ENCODE measurements at places on chromosomes 11 and 22. TPM values are rescaled to one million over a fixed set of nuclear protein-coding genes. Genes with fewer than 3 reads are reported as not detected.

GRCh38 chr11:126115127-126115495 is 52.4 kb upstream of the CDON start:
- DNase-seq, result no peak

Gene MUC6
- not detected for total RNA-seq

GRCh38 chr11:18369398-18369797 is 25.0 kb upstream of the LDHA start:
- DNase-seq, result no peak

Gene MS4A7
- not detected for total RNA-seq

Gene TYMP
- total RNA-seq, result 24.9 TPM

Gene OTOG
- total RNA-seq, result not detected

DNA sequence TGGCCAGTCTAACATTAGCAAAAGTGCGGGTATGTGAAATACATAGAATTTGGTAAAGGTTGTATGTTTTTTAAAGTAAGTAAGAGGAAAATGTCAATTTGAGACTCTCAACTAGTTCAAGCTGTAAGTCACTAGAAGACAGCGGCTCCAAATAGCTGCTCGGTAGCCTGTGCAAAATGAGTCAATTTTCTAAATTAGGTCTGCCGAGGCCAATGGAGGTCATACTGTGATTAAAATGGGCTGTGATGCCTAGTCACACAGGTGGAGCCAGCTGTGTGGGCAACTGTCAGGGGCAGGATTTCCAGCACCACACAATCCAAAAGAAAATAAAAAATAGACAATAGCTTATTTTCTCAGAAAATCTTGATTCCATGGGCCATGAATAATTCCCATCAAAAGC is 32.3 kb downstream of the KCNA4 start:
- DNase-seq, result no peak

GRCh38 chr11:108593214-108593922 is at the start of gene EXPH5:
Gene EXPH5, minus strand, starts transcription at chr11:108593768. Its CDS starts 232 bp downstream, at chr11:108593536.
- DNase-seq, result peak; percentile 76

All from dermis microvascular lymphatic vessel endothelial cell (primary cell).